Stimulated activated CD4-positive, alpha-beta T cell treated with anti-CD3 and anti-CD28 coated beads, TNF-alpha, amount 100 ng/mL, for 1 hour (primary cell): ENCODE measurements at places on chromosomes 2 and 18.
A peak's percentile ranks its signal among the peaks of the same experiment; 100 is the strongest.

DNA sequence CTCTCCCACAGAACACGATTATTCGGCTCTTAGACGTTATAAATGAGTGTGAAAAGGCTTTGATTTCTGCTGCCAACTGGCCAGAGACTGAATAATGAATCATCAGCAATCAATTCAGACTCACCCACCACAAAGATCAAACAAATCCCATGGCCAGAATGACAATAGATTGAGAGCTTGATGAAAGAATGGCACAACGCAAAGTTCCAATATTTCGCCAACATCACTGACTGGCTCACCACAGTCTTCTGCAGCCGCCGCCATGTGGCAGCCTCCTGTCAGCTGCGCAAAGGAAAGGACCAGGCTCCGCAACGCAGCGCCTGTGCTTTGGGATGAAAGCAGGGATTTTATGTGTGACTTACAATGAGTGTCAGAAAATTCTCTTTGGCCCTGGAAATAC lies 104.4 kb upstream of the SOX11 start:
- DNase-seq: no peak

- DNase-seq: no peak
These were observed 184.8 kb downstream of the ACKR3 start for GRCh38 chr2:236754271-236754944.

DNA sequence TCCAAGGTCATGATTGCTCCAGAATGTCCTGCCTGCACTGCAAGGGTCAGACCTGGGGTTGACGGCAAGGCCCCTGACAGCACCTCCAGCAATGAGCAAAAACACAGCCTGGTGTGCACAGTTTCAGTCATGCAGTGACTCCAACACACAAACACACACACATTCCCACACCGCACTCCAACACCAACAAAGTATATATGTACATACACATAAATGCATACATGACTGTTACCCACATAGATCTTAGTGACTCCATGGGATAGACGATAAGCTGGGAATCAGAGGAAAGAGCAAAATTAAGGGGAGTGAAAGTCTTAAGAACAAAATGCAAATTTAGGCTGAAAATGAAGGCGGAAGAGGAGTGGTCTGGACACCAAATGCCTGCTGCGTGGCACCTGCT lies 112.7 kb upstream of the TEKT4 start:
- DNase-seq: no peak

- DNase-seq: no peak
These were observed at the start of gene VWA3B for GRCh38 chr2:98086491-98087446. TSS of gene VWA3B (plus strand) at chr2:98087167. CDS start at chr2:98093093, 5,926 bp downstream.

DNA sequence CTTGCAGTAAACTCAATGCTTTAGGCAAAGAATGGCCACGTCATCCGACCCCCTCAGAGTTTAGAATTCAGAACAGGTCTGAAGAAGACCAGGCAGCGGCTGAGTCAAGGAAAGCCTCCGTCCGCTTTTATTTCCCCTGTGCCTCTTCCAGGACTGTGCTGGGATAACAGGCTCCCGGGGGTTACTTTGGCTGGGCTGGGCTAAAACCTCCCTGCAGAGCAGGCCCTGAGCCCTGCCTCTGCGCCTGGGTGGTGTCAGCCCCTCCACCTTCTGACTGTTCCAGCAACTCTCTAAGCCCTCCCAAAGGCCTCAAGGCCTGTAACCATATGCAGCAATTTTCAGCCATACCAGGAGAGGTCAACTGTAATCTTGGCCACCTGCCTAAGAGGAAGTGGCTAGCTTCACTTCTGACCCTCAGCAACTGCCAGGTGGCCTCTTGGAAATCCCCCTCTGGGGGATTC lies 166.5 kb downstream of the RPIA start:
- DNase-seq: no peak

DNA sequence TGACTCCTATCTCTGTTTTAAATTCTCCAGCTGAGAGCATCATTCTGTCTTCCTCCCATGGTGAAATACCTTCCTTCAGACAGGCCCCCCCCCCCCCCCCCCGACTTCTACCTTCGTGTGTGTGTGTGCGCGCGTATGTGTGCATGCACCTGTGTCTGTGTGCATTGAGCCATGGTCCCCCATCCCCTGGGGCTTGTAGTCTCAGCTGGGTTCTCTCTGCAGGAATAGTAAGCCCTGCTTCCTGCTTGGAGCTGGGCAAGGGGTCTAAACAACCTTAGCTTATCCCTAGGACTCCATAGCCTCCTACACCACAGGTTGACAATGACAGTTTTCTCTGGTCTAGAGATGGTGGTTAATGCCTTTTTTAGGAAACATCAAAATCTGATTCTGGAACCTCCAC lies 427.5 kb upstream of the KLHL29 start:
- DNase-seq: no peak

- DNase-seq: peak; percentile 18
These were observed 1.7 kb upstream of the GCG start for GRCh38 chr2:162153608-162154224.

DNA sequence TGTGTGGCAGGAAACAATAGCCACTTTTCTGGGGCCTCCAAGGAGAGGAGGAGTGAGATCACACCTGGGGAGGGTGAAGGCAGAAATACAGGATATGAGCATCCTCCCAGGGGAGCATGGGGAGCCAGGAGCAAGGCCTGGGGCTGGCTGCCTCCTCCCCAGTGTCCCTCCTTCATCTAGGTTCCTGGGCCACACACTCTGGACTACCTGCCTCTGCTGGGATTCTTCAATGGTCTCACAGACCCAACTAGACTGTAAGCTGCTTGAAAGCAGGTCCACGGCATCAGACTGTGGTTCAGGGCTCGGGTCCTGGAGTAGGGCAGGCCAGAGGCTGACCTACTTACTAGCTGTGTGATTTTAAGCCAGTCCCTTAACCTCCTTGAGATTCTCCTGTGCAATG lies 94.0 kb downstream of the MCFD2 start:
- no peak for DNase-seq

- DNase-seq: no peak
These were observed at the start of gene GDF7 for GRCh38 chr2:20666304-20667150. TSS of gene GDF7 (plus strand) at chr2:20667144. CDS start at chr2:20667240, 96 bp downstream.

DNA sequence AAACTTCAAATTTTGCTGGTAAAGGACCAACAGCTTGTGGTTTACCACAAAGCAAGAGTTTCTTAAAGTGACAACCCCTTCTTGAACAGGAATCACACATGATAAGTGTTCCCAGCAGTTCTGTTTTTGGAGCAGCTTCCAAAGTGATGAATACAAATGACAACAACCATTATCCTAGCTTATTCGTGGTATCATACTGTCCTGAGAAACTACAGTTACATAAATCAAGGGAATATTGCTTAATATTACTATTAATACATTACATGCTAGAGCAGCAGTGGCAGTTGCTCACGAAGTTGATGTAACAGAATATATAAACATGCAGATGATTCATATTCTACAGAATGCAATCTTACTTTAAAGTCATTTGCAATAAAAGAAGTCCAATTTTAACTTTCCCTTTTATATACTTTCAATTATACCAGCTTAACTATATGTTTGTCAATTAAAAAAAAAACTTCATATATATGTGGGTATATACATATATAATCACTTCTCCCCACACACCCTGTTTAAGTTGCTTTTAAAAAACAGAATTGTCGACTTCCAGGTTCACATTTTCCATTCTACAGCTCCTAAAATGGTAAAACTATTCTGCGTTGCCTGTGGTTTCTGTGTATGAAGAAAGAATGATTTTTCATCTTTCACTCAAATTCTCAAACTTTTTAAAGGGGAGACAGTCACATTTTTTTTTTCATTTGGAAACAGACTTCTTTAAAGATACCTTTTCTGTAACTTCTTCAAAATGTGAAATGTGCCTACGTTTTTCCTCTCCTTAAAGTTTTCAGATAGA lies 713.6 kb downstream of the TDRD15 start:
- DNase-seq: no peak

- no peak for DNase-seq
These were observed 32.8 kb downstream of the FAM178B start for GRCh38 chr2:96953611-96953978.

- DNase-seq: no peak
These were observed 1105.1 kb upstream of the PIK3C3 start for GRCh38 chr18:40849886-40850285.

DNA sequence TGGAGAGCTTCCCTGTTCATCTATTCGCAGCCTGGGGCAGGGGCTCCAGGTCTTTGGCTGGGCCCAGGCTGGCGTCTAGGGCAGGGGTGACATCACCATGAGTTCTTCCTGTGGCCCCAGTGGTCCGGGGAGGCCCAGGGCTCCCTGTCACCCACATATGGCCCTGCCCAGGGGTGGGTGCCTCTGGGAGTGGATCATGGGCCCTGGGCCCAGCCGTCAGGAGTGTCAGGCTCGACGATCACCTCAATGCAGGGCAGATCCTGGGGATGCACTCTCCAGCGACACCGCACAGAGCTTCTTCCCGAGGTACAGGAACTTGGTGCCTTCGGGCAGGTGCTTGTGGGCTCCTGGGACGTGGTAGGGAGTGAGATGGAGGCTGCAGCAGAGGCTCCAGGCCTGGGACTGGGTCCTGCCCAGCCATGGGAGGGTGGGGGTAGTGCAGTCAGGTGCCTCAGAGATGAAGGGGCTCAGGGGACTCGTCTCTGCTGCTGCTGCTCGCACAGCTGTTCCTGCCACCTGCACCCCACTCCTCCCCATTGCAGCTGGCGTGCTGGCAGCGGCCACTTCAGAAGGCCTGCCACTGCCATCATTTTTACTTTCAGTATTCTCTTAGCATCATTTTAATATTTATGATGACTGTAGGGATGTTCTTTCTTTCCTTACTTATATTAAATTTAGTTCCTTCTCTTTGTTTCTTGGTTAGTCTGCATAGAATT lies 196.0 kb upstream of the VRK2 start:
- DNase-seq: no peak
